Hematopoietic multipotent progenitor cell treated with erythropoietin and hydrocortisone succinate and interleukin-3 and kit ligand, for 4 days (in vitro differentiated cells): ENCODE measurements at places on chromosomes 5 and 9.

GRCh38 chr5:80615266-80615914 lies 39.1 kb upstream of the MSH3 start:
- DNase-seq = no peak

- DNase-seq = no peak
Observed at GRCh38 chr5:8135742-8136141, 266.8 kb downstream of the MTRR start.

GRCh38 chr9:136662656-136663581 lies at the start of gene EGFL7:
Gene EGFL7, plus strand, starts transcription at chr9:136662916. Its CDS starts 5,367 bp downstream, at chr9:136668283.
- DNase-seq = peak; percentile 94

- peak; percentile 65 for DNase-seq
Observed at GRCh38 chr9:21392270-21392669, 7.1 kb upstream of the IFNA2 start.

- DNase-seq = no peak
Observed at GRCh38 chr5:6705088-6705487, 8.1 kb upstream of the TENT4A start.

DNA sequence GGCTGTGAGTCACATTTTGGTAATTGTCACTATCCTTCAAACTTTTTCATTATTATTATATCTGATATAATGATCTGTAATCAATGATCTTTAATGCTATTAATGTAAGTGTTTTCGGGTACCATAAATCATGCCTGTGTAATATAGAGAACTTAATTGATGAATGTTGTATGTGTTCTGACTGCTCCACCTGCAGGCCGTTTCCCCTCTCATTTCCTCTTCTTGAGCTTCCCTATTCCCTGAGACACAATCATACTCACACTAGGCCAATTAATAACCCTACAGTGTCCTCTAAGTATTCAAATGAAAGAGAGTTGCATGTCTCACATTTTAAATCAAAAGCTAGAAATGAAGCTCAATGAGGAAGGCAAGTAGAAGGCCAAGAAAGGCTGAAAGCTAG lies 420.9 kb upstream of the SGCD start:
- DNase-seq = peak; percentile 3

DNA sequence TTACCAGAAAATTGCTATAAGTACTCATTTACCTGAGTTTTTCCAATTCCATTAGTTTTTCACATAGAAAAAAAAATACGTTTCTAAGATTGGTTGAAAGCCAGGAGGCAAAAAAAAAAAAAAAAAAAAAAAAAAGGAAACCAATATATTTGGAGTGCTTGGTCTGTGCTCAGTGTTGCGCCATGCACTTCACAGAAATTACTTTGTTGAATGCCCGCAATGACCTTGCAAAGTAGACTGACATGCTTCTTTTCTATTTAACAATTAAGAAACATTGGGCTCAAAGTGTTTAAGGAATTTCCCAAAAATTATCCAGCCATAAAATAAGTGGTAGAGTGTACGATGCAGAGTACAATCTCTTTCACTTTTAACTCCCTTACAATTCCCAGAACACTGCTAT lies 65.2 kb upstream of the PAPPA start:
- no peak for DNase-seq

DNA sequence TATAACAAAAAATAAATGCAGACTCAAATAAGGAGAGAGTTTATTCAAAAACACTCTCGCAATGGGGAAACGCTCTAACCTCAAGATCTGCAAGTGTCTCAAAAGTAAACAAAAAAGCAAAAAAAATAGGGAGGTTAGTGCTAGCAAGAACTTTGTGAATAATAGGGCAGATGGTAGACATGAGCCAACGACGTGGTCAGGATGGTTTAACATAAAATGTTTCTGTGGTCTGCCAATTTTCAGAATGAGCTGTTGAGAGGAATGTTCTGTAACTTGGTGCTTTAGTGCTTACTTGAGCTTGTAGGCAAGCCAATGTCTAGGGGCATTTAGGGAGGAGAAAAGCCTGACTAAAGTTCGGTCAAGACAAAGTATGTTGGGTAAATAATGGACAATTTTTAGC lies 1813.9 kb upstream of the CDH6 start:
- no peak for DNase-seq

- no peak for DNase-seq
Observed at GRCh38 chr5:138626333-138626944, 51.2 kb upstream of the HSPA9 start.

- DNase-seq = no peak
Observed at GRCh38 chr9:115790520-115790919, 363.1 kb upstream of the PAPPA start.

DNA sequence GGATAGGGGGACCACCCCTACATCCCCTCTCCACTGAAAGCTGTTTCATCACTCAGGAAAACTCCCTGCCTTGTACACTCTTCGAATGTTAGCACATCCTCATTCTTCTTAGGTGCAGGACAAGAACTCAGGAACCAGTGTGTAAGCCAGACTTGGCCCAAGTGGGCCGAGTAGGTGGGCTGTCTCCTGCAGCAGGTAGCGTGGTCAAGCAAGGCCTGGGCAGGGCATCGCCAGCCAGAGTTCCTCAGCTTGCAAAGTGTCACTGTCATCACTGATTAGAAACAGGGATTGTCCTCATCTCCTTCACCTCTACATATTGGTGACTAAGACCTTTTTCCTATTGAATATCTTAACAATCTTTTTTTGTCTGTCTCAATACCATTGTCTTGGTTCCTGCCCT lies 22.3 kb downstream of the SMIM15 start:
- no peak for DNase-seq

GRCh38 chr5:61746831-61747575 lies 414.9 kb downstream of the ZSWIM6 start:
- no peak for DNase-seq

- no peak for DNase-seq
Observed at GRCh38 chr5:165735388-165735787, 2230.0 kb downstream of the MAT2B start.

DNA sequence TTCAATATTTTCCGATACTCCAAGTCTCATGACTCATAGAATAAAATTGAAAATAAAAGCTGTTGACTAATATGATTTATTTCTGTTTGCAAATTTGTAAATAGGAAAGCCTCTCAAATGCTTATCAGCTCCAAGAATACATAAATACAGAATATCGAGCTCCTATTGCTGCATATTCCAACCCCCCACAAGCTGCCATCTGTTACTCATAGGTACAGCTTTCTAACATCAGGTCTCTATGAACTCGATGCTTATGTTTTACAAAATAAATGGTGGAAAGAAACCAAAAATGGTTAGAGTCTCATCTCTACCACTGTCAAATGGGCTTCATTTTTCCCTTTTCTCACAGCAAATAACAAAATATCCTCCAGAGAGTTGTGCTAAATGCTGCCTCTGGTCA lies 631.6 kb upstream of the CDH18 start:
- no peak for DNase-seq

DNA sequence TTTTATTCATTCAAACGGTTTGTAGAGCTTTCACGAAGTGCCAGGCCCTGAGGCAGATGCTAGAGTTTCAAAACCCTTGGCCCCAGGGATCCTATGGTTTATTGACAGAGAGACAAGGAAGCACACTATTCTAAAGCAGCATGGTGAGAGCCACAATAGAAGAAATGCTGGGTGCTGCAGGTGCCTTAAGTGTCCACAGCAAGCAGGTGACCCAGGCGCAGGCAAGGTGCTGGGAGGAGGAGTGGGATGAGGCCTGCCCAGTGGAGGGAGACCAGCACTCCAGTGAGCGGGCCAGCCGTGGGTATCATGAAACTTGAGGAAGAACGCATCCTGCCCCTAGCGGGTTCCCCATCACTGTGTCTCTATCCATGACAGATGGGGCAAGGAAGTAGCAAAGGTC lies 71.0 kb downstream of the OSMR start:
- no peak for DNase-seq

DNA sequence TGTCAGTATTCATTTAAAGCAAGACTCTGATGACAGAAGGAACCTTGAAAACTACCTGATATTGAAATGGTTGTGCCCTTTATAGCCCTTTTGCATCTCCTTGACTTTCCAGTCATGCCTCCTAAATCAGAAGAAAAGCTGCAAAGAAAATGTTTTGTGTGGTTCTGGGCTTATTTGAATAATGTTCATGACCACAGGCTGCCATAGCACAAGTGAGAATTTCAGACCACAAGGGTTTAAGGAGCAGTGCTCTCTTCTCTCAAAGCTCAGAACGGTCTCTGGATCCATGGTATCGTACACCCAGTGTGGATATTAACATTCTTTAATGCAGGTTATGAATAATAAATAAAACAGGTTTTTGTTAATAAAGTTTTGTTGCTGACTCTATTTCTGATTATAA lies 54.2 kb downstream of the GPR107 start:
- DNase-seq = no peak

GRCh38 chr9:134965851-134966250 lies 48.1 kb upstream of the FCN1 start:
- no peak for DNase-seq
